Hypothalamus (tissue), 51 donors: ENCODE measurements at places on chromosomes 6 and 20.

DNA sequence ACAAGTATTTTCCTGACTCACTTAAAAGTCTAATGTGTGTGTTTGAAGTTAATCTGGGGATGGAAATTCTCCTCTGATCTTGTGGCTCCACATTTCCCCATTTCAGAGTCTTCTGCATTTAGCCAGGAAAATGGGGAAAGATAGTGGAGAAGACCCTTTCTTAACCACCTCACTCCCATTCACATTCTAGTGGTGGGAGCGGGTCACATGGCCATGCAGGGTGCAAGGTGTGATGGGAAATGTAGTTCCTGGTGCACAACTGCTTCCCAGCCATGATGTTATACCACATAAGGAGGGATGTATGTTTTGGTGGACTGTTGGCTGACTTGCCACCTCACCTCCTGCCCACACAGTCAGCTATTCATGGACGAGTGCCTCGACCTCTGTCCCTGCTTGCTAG is 61.8 kb downstream of the BANF2 start:
- DNase-seq: no peak

GRCh38 chr6:38479331-38479730 is 160.4 kb downstream of the BTBD9 start:
- no peak for DNase-seq

DNA sequence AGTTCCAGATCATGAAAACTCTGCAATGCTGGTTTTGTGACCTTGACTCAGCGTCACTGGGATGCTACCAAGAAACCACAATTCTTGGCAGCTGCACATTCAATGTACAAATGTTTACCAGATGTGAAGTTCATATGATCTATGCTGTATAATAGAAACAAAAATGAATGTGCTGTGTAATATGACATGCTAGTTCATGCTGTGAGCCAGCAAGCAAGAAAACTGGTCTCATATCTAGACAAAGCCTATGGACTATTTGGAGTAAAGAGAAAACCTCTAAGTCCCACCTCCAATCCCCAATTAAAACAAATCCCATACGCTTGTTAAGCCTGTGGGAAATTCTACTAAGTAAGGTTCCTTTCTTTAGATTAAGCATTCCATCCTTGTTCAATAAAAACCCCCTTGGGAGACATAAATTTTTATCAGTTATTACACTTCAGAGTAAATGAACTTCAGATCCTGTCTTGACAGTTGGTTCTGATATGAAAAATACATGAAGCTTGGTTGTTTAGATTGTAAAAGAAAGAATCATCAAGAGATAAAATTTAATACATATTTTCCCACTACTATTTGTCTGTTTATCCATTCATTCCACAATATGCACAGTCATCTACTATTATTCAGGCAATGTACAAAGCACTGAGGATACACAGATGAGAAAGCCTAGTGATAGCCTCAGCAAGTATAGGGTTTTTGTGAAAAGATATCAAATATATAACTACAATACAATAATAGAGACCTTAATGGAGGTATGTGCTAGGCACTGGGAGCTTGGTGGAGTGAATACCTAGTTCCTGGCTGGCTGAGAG is 20.1 kb downstream of the COL21A1 start:
- DNase-seq: no peak

DNA sequence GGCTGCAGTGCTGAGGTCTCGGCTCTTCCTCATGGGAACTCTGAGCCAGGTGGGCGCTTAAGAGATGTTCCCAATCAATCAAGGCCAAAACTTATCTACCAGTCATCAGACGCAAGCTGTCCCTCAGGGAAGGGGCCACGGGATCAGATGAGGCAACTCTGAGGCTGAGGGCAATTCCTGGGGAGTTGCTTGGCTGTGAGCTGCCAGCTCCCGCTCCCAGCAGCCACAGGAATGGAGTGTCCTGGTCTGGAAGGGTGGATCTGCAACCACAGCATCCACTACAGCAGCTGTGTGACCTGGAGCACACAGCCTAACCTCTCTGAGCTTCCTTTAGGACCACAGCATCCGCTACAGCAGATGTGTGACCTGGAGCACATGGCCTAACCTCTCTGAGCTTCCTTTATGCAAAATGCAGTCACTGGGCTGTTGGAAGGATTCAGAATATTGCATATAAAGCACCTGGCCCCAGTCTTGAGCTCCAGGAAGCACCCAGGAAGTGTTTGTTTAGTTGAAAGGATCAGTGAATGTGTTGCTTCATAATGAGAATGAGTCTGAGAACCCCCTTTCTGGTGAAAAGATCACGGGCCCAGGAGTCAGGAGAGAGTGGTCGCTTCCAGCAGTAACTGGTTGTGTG is 60.9 kb downstream of the TFAP2C start:
- no peak for DNase-seq

- no peak for DNase-seq
These were observed 528.9 kb downstream of the EPM2A start for GRCh38 chr6:145206247-145206907.
